Activated CD8-positive, alpha-beta memory T cell treated with anti-CD3 and anti-CD28 coated beads for 1 hour (primary cell): ENCODE measurements at places on chromosomes 1 and 21.

GRCh38 chr21:19833082-19833481 is 1165.1 kb upstream of the NCAM2 start:
- no peak for DNase-seq

DNA sequence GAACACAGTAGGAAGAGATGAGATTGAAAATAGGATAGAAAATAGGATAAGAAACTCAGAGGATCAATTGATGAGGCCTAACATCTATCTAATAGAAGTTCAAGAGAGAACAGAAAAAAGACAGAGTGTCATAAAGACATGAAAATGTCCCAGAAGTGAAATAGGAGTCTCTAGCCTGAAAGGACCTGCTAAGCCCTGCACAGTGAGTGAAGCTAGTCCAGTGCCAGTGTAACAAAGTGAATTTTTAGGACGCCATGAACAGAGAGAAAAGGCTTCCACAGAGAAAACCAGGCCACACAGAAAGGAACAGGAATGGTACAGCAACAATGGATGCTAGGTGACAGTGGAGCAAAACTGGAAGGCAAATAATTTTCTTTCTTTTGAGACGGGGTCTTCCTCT is 20.3 kb upstream of the LSS start:
- no peak for DNase-seq

DNA sequence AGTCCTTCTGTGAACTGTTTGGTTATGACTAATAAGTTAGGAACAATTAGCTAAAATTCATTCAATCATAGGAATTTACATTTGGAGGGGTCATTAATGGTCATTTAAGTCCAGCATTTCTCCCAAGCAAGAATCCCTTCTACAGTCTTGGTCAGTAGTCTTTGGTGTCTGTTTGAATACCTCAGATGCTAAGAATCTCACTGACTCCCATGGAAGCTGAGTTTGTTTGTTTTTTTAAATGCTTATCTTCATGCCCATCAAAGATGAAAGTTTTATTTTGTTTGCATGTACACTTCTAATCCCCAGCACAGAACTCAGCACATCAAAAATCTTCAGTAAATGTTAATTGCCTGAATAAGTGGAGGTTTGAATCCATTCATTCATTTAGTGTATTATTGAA is 41.3 kb upstream of the SLC44A3 start:
- DNase-seq: no peak

DNA sequence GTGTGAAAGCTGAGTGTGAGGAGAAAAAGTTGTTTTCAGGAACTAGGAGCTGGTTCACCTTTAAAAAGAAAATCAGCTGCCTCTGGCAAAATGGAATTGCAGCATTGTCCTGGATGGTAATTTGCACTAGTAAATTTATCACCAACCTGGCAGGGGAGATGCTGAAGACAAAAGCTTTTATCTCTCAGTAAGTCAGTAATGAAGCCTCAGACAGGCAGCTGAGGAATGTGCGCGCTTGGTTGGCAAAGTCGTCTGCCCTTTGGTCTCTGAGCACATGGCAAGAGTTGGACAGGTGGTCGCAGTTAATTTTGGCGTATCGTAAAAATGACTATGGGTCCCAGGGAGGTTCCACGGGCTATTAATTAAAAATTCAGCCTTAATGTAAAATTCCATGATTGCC is 131.9 kb downstream of the BACH1 start:
- DNase-seq: no peak

DNA sequence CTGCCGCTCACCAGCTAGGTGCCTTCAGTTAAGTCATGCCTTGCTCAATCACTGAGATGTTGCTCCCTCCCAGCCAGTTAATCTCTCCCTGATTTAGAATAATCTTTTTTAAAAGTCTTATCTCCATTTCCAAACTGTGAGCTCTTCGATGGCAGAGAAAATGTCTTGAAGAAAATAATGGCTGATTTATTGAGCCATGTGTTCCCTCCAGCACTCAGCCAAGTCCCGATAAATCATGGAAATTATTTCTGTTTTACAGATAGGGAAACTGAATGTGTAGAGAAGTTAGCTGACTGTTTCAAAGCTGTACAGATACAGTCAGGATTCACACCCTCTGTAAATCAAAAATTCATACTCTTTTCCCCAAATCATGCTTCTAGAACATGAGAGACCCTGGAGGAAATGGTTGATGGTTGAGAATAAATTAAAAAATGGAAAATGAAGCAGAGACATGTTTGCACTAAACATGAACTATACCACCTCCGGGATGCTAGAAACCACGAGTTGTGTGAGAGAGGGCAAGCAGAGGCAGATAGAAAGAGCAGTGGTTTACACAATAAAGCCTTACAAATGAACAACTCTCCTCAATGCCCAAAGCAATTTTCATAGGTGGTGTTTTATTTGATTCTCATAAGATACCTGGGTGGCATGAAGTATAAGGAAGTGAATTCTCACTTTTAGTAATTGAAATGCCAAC is 376.4 kb downstream of the PLPP3 start:
- DNase-seq: no peak

DNA sequence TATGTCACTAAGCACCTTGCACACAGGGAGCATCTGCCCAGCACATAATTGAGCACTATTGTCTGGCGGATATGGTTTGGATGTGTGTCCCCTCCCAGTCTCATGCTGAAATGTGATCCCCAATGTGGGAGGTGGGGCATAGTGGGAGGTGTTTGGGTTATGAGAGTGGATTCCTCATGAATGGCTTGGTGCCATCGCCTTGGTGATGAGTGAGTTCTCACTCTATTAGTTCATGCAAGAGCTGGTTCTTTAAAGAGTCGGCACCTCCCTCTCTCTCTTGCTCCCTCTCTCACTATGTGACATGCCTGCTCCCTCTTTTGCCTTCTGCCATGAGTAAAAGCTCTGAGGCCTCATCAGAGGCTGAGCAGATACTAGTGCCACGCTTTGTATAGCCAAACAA is 9.5 kb downstream of the CTSK start:
- DNase-seq: no peak

DNA sequence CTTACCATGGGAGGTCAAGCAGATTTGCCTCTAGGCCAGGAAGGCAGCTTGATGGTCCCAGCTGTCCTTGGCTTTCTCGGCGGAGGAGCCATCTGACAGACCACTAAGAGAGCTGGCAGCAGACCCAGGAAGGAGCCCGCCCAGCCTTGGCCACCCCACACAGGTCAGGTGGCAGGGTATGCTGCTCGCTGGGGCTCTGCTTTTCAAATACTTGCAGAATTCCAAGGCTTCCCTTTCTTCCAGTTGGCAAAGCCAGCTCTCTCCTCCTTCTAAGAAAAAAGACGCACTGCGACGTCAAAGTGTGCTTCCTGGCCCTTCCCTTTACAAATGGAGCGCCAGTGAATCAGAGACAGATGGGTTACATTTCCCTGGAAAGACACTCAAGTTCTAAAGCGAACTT is 229.4 kb downstream of the CACNA1E start:
- no peak for DNase-seq

- no peak for DNase-seq
Observed at GRCh38 chr21:35323947-35324346, 274.8 kb upstream of the RUNX1 start.

DNA sequence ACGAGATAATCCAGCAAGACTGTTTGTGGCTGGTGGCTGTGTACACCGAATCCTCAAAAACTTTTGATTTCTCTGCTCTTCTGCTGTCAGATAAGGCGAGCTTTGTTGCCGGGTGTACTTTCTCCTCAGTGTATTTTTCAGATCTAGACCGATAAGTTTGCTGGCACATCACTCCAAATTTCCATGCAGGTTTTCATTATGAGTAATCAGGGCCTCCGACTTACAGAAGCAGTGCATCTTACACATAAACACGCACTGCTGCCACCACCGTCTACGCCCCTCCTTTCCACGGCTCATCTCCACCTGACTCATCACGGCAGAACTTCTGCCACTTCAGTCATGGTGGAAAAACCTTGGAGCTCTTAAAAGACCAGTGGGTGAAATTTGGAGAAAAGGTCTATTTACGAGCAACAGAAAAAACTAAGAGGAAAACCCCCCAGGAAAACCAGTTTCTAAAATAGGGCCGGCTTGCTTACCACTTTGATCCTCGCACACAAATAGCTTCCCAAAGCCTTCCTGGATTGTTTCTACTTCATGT is 7.7 kb downstream of the ZBTB21 start:
- no peak for DNase-seq

DNA sequence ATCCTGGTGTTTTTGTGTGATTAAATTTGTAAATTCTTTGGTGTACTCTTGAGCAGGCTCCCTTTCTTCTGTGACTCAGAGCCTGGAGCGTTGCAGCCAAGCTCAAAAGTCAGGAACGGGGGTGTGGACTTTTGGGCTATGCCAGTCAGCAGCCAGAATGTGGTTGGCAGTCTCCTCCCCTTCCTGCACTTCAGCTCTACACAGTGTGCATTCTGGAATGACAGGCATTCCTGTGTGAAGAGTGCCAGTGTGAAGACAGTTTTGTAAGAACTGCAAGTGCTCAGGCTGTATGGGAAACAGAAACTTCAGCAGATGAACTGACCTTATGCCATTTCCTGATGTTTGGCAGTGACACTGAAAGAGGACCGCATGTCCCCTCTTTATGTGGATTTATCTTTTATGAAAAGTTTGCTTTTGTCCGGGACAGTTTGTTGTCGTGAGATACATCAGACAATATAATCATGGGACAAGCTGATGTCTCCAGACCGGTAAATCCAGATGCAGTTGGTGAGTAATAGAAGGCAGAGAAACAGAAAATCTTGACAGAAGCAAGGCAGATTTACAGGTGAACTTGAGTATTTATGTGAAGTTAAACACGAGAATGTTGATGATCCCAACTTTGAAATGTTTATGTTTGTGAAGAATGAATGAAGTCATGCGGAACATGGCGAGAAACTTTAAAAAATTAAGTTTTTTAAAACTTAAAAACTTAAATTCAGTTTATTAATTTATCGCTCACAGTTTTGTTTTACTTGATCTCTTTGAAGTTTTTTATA is 67.7 kb upstream of the RCC1 start:
- no peak for DNase-seq

GRCh38 chr21:42369821-42370220 is 3.5 kb upstream of the TFF1 start:
- no peak for DNase-seq

GRCh38 chr1:185279571-185279970 is 37.5 kb downstream of the IVNS1ABP start:
- DNase-seq: no peak

DNA sequence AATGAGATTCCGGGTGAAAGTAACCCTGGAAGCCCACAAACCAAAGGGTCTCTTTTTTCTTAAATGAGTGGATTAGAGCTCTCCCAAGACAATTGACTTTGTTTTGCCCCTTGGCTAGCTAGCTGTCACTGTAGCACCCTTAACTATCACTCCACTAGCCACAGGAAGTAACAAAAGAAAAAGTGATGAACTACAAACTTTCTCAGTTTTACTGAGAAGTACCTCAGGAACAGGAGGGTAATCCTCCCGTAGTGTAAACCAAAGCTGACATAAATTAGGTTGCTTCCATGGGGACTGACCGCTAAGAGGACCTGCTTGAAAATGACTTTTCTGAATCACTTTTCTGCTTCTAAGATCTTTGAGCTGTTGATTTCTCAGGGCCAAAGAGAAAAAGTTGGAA is 240.1 kb downstream of the BARHL2 start:
- DNase-seq: no peak

- no peak for DNase-seq
Observed at GRCh38 chr1:65054481-65054880, 88.1 kb upstream of the JAK1 start.

GRCh38 chr1:238409932-238410331 is 519.2 kb upstream of the ZP4 start:
- DNase-seq: no peak
